ENCODE measurements at places on chromosomes 1 and 21.
A peak's percentile ranks its signal among the peaks of the same experiment; 100 is the strongest.

DNA sequence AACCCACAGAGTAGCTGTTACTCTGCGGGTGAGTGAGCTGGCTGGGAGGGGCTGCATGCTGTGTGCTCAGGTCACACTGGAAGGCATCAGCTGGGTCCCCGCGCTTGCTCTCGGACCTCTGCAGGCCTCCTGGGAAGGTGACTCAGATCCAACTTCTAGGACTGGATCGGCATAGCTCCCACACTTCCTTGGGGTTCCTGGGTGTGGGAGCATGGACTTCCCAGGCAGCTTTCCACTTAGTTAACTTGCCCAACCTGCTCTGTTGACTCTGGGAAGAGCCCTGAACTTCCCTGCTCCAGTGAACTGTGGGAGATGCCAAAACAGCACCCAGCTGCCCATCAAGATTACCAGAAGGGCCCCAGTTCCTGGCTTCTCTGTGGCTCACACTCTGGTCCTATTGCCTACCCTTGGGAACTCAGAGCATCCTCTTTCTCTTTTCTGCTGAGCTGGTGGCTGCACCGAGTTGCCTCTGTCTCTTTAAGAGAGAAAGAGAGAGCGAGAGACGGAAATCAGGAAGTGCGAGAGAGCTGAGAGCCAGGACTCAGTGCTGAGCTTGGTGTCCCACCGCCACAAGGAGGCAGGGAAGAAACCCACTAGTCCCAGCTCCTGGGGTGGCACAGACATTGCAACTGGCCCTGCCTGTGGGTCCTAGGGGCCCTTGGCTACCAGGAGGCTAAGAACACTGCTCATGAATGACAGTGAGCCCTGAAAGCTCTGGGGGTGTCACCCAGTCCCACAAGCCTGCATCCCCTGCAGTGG lies at the start of gene IKBKE:
IKBKE (plus strand) TSS at position 544 of the 759 bp plus-strand sequence. CDS start 2,752 bp downstream, outside the sequence.
- peak; percentile 21 for DNase-seq

GRCh38 chr1:235112297-235113182 lies 16.1 kb downstream of the TOMM20 start:
- no peak for DNase-seq

- no peak for DNase-seq
Observed at GRCh38 chr1:151832318-151832980, 847 bp upstream of the RORC start.

GRCh38 chr1:35572296-35572695 lies 818 bp upstream of the TFAP2E start:
- DNase-seq: no peak

GRCh38 chr1:101957771-101958170 lies 39.0 kb downstream of the OLFM3 start:
- no peak for DNase-seq

DNA sequence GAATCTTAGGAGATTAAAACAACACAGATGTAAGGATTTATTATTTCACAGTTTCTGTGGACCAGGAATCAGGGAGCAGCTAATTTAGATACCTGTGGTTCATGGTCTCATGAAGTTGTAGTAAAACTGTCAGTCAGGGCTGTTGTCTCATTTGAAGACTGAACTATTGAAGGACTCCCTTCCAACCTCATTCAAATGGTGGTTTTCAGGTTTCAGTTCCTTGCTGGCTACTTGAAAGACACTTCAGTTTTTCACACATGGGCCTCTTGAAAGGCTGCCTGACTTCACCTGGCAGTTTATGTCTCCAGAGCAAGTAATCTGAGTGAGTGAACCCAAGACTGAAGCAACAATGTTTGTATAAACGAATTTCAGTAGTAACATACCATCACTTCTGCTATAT lies 915.9 kb downstream of the PLA2G4A start:
- no peak for DNase-seq

DNA sequence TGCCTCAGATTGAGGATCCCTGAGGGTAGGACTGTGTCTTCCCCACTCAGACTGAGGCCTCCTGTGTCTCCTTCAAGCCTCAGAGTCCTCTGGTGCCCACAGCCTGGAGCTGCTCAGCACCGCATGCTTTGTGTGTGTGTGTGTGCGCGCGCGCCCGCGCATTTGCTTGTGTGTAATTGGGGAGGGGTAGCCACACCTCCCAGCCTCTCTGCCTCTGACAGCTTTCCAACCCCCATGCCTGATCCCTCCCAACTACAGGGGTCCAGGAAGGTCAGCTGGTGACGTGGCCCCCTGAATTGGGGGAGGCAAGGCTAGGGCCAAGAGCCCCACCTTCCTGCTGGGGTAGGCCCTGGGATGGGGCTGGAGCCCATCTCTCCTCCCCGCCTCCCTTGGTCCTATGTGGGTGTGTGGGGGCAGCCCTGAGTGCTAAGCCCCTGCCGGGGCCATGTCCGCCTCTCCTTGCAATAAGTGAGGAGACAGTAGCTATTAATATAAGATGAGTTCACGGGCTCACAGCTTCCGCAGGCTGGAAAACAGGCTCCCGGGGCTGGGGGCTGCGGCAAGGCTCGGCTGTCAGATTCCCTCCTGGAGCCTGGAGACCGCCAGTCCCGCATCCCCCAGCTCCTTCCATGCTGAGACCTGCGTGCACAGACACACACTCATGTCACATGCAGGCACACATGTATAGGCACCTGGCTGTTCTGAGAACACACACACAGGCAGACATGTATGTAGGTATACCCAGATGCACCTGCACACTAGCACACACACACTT lies 7.0 kb downstream of the GPR3 start:
- DNase-seq: no peak

Data from stimulated activated CD8-positive, alpha-beta memory T cell treated with anti-CD3 and anti-CD28 coated beads, Interleukin-4, amount 100 ng/mL, for 1 hour (primary cell).